ENCODE measurements at places on chromosomes 16 and 17. TPM values are rescaled to one million over a fixed set of nuclear protein-coding genes. Genes with fewer than 3 reads are reported as not detected.

The SDF2 gene
- 44.0 TPM for total RNA-seq

The KRT39 gene
- total RNA-seq: 0.11 TPM

The NKD1 gene
- under 0.01 TPM for total RNA-seq

The DLX4 gene
- not detected for total RNA-seq

The XYLT1 gene
- total RNA-seq: 17.0 TPM

The KRT17 gene
- total RNA-seq: 1.00 TPM

The FOXF1 gene
- 7.2 TPM for total RNA-seq

The DNAH9 gene
- total RNA-seq: not detected

The BOLA2B gene
- 67.1 TPM for total RNA-seq

The ARL5C gene
- total RNA-seq: not detected

The CPHXL2 gene
- not detected for total RNA-seq

The KRTAP9-4 gene
- not detected for total RNA-seq

The MT1M gene
- 1.8 TPM for total RNA-seq

The CDR2L gene
- total RNA-seq: 14.8 TPM

The RNF222 gene
- not detected for total RNA-seq

The CACNG5 gene
- total RNA-seq: not detected

The UTS2R gene
- not detected for total RNA-seq

The TEKT1 gene
- total RNA-seq: not detected

The DHX40 gene
- 67.7 TPM for total RNA-seq

The SULT1A2 gene
- total RNA-seq: under 0.01 TPM

The KRTAP2-2 gene
- total RNA-seq: not detected

The LDHD gene
- 2.1 TPM for total RNA-seq

The HNF1B gene
- total RNA-seq: not detected

The CNTNAP1 gene
- total RNA-seq: 52.4 TPM

The MAP3K14 gene
- 2.7 TPM for total RNA-seq

The PIK3R5 gene
- not detected for total RNA-seq

The PABPN1L gene
- not detected for total RNA-seq

The NACA2 gene
- total RNA-seq: not detected

Data from uterine smooth muscle cell (primary cell).